ENCODE measurements at places on chromosomes 7 and 10.

DNA sequence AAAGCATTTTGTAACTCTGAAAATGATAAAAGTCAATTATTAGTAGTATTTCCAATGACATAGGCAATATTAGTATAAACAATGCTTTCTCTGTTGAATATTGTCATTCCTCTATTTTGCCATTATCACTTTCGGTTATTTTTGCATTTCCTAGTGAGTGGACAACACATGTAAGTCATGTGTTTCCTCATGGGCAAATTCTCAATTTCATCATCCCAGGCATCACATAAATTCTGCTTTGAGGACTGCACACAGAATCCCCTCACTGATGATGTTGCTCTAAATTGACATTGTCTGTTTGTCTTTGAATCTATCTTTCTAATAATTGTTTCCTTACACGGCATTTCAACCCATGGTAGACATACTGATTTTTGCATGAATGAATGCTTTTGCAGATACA lies 337.3 kb downstream of the GFRA1 start:
- no peak for DNase-seq

DNA sequence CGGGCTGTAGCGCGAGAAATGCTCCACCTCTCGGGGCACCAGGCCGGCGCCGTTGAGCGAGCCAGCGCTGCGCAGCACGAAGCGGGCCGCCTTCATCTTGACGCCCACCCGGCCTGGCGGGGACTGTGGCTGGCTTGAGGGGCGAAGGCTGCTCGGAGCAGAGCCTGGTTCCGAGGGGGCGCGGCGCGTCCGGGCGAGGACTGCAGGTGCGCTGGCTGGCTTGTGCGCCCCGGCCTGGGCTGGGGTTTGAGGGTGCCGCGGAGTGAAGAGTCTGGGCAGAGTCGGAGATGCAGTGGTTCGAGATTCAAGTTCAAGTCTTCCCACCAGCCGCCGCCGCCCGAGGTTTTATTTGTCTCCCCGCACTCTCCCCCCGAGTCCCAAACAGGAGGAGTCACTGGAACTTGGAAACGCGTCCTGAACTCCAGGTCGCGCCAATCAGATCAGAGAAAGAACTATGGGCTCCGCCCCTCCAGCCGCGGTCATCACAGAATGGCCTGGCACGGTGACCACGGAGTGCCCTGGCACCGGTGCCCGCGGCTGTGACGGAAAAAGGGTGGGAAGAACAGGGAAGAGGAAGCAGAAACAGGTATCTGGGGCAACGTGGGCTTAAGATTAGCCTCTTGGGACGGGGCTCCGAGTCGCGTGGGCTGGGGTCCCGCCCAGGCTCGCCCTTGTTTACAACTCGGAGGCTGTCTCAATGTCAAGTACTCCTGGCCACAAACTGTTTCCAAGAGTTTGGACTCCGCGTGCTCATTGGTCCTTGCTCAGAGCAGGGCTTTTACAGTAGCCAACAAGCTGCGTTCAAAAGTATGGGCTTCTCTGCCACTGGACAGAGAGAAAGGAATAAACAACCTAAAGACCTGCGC lies at the start of gene PDK4:
PDK4 (minus strand) TSS at position 319 of the 866 bp plus-strand sequence; CDS start at position 96, 223 bp downstream.
- no peak for DNase-seq

DNA sequence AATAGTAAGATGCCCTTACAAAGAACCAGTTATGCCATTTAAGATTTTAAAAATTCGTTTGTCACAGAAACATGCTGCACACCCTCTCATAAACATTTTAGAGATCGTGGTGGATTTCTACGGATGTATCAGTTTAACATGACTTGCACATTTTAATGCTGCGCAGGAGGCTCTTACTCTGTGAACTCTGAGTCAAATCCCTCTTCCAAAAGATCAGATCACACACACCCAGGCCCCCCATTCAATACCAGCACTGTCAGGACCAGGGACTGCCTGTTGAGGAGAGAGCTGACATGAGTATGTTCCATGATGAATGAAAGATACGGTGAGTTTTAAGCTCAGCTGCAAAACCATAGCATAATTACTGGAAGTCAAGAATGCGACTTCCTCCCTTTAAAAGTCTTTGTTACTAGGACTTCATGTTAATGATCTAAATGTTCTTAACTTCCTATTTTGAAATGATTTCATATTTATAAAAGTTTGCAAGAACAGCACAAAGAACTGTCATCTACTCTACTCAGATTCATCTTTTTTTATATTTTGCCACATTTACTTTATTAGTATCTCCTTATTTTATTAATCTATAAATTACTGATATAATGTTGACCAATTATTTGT lies 500.2 kb downstream of the GLRX3 start:
- no peak for DNase-seq

- peak; percentile 45 for DNase-seq
Measured at GRCh38 chr7:1413936-1414639, 45.2 kb downstream of the MICALL2 start.

DNA sequence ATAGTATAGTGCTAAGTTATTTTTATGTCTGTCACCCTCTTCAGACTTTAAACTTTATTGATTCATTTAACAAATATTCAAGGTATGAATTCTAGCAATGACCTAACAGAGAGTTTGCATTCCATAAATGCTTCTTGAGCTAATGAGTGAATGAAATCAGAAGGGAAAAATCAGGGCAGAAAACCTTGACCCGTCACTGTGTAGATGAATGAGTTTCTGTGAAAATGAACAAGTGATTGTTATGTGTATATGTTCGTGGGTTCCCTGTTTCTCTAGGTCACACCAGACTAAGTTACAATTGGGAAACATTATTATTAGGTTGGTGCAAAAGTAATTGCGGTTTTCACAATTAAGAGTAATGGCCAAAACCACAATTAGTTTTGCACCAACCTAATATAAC lies 30.1 kb downstream of the APBB1IP start:
- DNase-seq: no peak

- no peak for DNase-seq
Measured at GRCh38 chr10:35874311-35875015, 232.4 kb upstream of the FZD8 start.

- DNase-seq: no peak
Measured at GRCh38 chr7:106600569-106601373, 60.2 kb downstream of the CCDC71L start.

- peak; percentile 74 for DNase-seq
Measured at GRCh38 chr10:75646916-75647315, 215.5 kb downstream of the LRMDA start.

DNA sequence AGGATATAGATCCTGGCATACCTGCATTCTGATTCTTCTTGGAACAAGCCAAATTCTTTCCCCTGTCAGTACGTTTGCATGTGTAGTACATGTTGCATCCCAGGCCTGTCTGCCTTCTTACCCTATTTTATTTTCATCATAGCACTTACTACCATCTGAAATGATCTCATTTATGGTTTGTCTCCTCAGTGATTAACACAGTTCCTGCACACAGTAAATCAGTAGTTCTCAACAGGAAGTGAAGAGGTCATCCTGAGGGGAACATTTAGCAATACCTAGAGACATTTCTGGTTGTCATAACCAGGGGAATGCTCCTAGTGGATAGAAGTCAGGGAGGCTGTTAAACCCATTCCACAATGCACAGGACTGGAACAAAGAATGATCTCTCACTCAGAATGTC lies 38.2 kb upstream of the SLC26A4 start:
- DNase-seq: no peak

DNA sequence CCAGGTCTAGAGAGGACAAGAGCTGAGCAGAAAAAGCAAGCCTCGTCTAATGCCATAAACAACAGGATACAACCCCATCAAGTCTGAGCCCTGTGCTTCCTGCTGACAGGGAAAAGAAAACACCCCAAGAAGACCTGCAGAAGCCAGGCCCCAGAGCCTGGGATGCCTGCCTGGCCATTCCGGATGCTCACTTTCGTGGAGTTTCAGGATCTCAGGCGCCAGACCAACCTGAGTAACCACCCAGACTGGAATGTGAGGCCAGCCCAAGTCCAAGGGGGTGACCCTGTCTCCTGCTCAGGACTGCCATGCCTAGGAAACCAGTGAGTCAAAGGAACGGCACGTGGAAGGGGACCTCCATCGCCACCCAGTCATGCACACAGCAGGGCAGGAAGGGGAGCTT lies 74.3 kb downstream of the PLXNA4 start:
- DNase-seq: no peak

DNA sequence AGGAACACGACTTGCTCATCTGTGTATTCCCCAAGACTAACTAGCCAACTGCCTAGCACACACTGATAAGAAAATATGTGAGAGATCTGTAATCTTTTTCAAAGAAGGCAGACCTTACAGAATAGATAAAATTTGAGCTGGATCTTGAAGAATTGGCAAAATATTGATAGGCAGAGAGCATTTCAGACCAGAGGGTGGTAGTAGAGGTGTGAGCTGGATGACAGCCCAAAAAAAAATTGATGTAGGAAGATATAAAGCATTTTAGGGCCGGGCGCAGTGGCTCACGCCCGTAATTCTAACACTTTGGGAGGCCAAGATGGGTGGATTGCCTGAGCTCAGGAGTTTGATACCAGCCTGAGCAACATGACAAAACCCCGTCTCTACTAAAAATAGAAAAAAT lies 1.2 kb upstream of the ZNF746 start:
- DNase-seq: no peak

DNA sequence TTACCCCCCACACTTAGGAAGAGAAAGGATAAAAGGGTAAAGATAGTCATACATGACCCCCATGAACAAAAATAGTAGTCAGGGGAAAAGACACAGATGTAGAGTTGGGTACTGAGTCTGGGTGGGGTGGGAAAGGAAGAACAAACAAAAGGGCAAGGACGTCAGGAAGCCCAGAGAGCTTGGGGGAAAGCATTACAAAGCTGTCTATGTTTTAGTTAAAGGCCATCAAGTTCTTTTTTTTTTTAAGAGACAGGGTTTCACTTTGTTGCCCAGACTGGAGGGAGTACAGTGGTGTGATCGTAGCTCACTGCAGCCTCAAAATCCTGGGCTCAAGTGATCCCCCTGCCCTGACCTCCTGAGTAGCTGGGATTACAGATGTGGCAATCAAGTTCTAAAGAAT lies 98.4 kb upstream of the PDLIM1 start:
- DNase-seq: no peak

Data from NCI-H446 treated with DMSO at 0.1 percent for 48 hours (cell line).